ENCODE measurements at places on chromosomes 6 and 20. TPM values are rescaled to one million over a fixed set of nuclear protein-coding genes. Genes with fewer than 3 reads are reported as not detected.

DNA sequence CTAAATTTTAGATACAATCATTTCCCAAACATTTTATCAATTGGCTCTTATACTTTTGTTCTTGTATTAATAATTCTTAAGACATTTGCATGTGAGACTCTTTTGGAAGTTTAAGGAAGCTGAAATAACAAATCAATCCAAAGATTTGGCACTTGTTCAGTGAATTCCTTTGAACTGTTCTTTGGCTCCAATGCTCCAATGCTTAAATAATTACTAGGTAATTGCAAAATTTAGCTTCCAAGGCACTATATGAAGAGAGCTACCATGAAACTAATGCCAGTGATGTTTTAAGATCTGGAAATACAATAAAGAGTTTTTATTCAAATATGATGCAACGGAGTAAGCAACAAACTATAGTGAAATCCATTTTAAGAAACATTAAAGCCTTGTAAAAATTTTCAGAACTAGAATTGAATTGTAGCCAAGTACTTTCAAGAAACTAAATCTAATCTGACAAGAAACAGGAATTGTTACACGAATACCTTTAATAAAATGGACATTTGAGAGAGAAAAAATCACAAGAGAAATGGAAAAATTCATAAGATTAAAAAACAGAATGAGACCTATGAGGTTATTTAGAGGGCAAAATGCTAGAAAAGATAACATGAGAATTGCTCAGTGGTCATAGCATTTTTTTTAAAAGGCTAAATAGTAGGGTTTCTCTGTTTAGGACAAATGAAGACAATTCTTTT lies 43.6 kb upstream of the SMLR1 start:
- no peak for DNase-seq

DNA sequence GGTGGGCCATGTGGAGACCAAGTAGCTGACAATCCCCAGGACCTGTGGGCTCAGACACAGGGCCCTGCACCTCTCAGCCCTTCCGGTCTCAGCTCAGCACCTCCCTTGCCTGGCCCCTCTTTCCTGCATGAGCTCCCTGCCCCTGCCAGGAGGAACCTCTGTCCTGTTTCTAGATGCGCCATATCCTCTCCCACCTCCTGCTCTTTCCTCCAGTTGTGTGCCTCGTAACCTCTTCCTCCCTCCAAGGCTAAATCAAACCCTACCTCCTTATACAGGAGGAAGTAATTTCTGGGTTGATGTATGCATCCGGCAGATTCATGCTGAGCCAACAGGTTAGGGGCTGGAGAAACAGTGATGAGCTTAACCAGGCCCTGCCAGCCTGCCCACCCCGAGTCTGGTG lies 30.9 kb downstream of the ITPR3 start:
- no peak for DNase-seq

GRCh38 chr6:14858808-14859207 lies 387.1 kb upstream of the JARID2 start:
- DNase-seq, result no peak

DNA sequence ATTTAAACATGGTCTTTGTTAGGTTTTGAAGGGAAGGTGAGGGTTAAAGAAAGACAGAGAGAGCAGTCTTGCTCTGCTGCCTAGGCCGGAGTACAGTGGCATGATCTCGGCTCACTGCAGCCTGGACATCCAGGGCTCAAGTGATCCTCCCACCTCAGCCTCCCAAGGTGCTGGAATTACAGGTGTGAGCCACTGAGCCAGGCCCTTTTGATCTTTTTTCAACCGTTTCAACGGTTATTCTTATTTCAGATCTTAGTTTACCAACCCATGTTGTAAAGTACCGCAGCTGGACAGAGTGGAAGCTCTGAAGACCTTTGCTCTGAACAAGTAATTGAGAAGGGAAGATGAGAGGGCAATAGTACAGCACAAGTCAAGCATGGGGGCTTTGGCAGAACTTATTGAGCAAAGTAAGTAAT lies 1.2 kb upstream of the SRPK1 start:
- no peak for DNase-seq

- no peak for DNase-seq
Measured at GRCh38 chr6:145561095-145562072, 173.9 kb downstream of the EPM2A start.

DNA sequence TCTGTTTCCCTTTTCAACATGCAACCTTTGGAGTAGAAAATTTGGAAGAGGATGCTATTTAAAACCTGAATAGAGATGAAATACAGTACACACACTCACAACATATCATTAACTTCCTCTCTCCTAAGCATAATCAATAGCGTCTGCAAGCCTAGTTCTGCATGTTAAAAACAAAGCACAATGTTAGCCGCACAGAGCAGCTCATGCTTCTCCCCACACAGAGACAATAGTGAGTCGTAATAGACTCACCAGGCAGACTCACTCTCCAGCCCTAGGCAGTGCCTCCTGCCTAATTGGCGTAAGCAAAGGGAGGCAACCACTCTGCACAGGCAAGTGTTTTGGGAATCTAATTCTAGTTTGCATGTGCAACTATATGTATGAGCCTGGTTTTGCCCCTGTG lies 45.8 kb upstream of the ARID1B start:
- DNase-seq, result no peak

- no peak for DNase-seq
Measured at GRCh38 chr20:39886650-39887190, 802.3 kb downstream of the MAFB start.

- DNase-seq, result no peak
Measured at GRCh38 chr6:111922454-111923297, 49.4 kb upstream of the FYN start.

DNA sequence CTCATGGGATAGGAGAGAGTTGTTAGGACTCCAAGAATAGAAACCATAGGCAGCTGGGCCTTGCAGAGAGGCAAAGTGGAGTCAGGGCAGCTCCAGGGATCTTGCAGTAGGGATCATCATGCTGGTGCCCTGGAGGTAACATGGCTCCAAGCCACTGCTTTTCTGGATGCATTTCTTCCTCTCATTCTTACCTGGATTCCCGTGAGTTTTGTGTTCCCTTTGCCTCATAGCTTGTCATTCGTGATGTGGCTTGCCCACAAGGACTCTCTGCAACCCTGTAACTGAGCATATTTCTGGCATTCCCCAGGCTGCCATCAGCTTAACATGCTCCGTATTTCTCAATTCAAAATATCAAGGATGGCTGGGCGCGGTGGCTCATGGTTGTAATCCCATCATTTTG lies 5.3 kb downstream of the NHLRC1 start:
- DNase-seq, result no peak

DNA sequence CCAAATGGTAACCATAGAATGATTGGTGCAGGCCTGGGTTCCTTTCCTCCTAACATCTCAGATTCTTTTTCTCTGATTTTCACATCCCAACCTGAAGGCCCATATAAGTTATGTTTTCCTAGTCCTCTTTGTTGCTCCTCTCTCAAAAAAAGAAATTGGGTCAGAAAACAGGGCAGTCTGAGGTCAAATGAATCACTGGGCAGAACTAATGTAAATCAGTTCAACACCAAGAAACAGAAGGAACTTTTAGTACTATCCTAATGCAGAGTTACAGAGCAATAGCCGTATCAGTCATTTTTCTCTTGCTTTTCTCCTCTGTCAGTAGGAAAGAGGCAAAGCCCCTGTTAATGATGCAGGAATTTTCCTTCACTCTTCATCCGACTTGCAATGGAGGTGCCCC lies 11.0 kb upstream of the TPD52L1 start:
- no peak for DNase-seq

TRDN gene
- total RNA-seq, result not detected

SLC13A3 gene
- total RNA-seq, result 0.47 TPM
